ENCODE measurements at places on chromosomes 5 and 9.

- DNase-seq = no peak
Observed at GRCh38 chr9:2335260-2335659, 286.3 kb upstream of the VLDLR start.

GRCh38 chr9:114338187-114338586 lies 8.5 kb downstream of the ORM2 start:
- no peak for DNase-seq

- no peak for DNase-seq
Observed at GRCh38 chr5:5887833-5888232, 465.4 kb downstream of the ICE1 start.

DNA sequence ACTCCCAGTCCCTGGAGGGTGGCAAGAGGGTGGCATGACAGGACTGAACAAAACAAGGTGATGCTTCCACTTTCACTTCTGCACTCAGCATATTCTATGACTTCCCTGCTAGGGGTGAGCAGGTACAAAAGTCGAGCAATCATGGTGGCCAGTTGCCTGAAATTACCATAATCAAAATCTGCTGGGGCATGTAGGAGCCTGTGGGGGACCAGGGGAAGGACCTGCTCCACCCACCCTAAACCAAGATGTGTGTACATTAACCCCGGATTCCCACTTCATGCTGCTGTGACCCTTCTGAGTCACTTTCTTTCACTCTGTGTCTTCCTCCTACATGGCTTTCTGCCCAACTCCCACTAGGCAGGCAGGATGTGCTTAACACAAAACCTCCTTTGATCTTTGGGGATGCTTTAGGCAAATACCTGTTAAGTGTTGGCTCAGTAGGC lies 73.3 kb upstream of the PHF24 start:
- no peak for DNase-seq

- no peak for DNase-seq
Observed at GRCh38 chr9:132167192-132167591, 5.3 kb downstream of the NTNG2 start.

DNA sequence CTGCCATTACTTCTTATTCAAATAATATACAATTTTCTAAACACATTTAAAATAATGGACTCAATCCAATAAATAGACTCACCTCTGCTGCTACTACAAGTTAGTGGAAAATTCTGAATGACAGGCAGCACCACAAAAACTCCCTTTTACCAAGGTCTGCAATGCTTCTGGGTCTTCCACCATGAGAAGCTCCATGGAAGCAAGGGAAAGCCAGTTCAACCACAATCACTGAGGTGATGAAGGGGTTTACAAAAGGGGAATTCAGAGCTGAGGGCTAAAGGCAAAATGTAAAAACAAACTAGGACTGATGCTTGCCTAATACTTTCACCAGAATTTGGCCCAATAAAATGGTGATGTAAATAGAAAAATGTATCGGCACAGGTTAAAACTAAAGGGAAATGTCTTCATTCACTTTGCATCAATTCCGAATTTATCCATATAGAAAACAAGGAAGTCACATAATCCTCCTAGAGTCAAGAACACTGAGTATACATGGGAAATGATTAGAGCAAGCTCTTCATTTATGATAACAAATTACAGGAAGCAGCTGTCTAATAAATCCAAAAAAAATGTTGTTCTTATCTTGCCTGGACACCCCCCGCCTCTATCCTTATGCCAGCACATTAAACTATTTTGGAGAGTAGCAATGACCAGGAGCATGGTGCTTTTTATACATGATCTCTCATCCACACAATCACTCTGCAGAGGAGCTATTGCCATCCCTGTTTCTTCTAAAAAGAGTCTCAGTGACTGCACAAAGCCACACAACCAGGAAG lies 66.3 kb upstream of the NFIB start:
- no peak for DNase-seq

- no peak for DNase-seq
Observed at GRCh38 chr5:123916345-123917121, 404.6 kb downstream of the CSNK1G3 start.

GRCh38 chr5:58918021-58918729 lies 335.3 kb downstream of the RAB3C start:
- no peak for DNase-seq

DNA sequence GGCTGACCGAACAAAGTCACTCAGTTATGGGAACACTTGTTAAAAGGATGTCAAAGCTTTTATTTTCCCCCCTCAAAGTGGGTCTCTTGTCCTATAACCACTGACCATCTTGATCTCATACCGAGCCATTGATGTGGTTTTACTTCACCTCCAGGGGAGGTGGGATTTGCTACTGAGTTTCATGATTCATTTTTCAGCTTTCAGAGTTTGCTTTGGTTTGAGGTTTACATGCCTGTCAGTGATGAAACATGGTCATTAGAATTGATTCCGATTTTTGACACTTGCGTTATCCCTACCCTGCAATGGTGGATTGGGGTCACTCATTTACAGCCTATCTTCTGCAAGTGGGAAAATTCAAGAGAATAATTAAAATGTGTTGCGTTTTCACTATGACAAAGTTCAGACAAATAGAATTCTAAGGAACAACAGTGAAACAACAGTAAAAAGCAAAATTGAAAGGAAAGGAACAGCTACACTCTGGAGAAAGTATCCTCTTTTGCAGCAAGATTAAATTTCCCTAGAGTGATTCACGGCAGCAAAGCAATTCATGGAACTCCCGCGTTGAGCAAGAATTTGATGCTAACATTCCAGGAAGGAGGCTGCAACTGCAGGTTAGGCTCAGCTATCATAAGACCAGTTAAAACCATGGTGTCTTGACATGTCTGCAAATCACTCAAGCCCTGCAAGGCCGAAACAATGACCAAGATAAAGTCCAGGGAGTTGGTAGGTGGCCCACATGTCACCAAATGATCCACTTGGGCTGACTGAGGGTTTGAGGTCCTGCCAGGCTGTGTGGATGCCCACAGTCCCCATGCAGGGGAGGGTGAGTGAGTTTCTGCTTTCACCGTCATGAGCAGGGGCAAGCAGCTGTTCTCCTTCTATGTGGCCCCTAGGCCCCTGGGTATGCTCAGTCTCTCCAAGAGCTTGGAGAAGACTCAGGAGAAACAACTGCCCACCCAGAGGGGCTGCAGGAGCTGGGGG lies 9.4 kb downstream of the GADD45G start:
- DNase-seq = no peak

DNA sequence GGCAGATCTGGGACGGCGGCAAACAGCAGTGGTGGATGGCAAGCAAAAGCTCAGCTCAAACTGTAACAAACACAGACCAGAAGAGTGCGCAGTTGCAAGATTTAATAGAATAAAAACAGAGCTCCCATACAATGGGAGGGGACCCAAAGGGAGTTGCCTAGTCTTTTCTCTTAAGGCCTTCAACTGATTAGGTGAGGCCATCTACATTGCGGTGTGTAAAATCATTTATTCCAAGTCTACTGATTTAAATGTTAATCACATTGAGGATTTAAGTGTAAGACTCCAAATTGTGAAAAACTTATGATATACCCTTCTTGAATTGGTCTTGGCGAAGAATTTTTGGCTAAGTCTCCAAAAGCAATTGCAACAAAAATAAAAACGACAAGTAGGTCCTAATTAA lies 21.6 kb upstream of the C1QTNF3 start:
- DNase-seq = no peak

GRCh38 chr5:157949520-157949919 lies 90.6 kb upstream of the CLINT1 start:
- DNase-seq = no peak

DNA sequence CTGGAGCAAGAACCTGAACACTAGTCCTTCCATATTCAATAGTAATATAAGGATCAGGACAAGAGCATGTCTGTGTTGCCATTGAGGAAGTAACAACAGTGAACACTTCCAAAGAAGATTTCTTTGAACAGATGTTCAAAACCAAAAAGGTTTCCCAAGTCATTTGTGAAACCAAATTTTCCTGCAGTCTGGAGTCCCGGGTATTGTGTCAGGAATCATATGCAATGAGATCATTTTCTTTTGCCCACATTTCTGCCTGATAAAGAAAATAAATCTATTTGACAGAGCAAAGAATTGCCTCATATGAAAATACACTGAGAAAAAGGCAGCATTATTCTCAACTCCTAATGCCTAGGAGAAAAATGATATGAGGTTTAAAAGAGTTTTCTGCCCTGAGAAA lies 151.7 kb downstream of the SNX18 start:
- no peak for DNase-seq

All from cerebellum (tissue), 4 donors.